ENCODE measurements at places on chromosomes 16 and 17.
A peak's percentile ranks its signal among the peaks of the same experiment; 100 is the strongest.

GRCh38 chr16:87086575-87086974 is 230.6 kb downstream of the C16orf95 start:
- no peak for DNase-seq

- no peak for DNase-seq
Observed at GRCh38 chr17:43679911-43680310, 18.2 kb upstream of the MEOX1 start.

DNA sequence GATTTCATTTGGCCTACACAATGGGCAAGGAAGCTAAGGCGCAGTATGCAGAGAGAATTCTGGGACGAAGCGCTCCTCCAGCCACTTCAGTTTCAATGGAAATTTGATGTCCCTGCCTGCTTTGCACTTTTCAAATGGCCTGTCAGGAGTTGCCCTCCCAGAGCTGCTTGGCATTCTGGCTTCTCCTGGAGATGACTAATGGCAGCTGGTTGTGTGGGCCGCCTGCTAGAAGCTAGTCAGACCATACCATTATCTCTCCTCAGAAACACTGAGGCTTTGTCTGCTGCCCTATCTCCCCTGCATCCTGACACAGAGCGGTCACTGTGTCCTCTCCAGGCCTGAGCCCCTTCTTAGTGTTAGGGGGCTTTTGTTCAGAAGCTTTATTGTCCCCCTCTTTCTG is 180.1 kb downstream of the SPECC1 start:
- DNase-seq, result peak; percentile 75

GRCh38 chr17:12693640-12694039 is 27.9 kb downstream of the MYOCD start:
- DNase-seq, result no peak

GRCh38 chr17:10556301-10557005 is 7.0 kb upstream of the MYH2 start:
- DNase-seq, result no peak
